ENCODE measurements at places on chromosomes 2 and 18.

DNA sequence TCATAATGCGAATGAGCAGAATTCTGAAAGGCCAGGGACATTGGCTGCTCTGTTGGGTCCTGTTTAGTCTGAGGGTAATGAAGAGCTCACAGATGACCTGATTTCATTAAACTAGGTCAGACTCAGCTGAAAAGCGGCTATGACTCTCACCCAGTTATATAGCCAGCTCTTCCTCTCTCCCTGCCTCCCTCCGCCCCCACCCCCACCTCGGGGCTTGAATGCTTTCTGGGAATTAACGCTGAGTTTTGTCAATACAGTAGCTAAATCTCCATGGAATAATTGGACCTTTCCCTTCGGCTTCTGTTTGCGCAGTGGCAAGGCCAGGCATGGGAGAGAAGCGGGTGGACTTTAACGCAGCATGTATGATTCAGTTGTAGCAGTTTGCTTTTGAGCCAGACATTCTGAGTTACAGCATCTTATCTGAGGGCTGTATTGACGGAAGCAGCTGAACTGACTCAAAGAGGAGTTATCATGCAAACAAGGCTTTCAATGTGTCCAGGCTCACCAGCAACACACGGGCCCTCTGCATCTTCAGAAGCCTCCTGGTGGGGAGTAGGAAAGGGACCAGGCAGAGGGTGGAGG, 110.6 kb downstream of the MYCN start:
- DNase-seq = no peak

DNA sequence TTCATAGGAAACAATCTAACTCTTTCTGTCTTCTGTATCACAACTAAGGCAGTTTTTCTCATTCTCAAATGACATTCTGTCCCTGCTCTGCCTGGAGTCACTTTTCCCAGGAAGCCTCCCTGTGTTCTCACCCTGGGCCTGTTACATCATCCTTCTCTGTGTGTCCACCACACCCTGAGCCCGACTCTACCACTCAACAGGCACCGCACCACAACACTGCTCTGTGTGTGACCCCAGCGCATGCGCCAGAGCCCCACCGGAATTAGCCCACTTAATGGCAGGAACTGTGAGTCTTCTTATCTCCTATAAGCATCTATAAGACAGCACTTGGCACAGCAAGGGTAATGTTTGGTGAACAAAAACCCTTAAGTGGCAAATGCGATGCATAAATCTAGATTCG, 32.3 kb downstream of the TGFBRAP1 start:
- DNase-seq = no peak

DNA sequence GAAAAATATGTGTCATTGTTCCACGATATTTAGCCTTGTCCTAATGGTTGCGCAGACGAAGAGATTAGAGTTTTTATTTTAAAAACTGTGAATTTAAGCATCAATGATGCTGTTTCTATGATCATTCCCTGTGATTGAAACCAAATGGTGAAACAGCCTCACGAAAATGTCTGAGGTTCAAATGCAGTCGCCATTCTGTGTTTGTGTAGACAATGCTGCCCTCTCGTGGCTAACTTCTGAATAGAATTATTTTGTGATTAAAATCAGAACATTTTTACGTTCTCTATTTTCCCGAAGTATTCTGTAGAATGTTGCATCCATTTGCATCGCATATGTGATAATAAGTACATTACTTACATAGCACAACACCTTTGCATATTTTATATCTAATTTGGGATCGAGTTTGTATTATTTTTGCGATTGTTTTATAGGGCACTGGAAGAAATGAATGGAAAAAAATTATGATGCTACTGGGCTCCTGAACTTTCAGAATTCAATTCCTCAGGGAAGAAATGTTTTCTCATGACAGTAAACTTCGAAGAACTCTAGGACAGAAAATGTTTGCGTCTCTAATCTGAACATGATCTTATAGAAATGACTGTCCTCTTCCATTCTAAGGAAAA, 54.8 kb upstream of the CREB1 start:
- peak; percentile 54 for DNase-seq

GRCh38 chr2:226932443-226932842, 96.6 kb downstream of the RHBDD1 start:
- no peak for DNase-seq

GRCh38 chr2:199452260-199452990, 5.3 kb downstream of the SATB2 start:
- no peak for DNase-seq

- peak; percentile 61 for DNase-seq
Measured at GRCh38 chr2:56009758-56010458, 86.3 kb upstream of the EFEMP1 start.

GRCh38 chr2:77395011-77395410, 127.2 kb downstream of the LRRTM4 start:
- no peak for DNase-seq

GRCh38 chr2:158464426-158465281, 7.9 kb downstream of the PKP4 start:
- peak; percentile 17 for DNase-seq

DNA sequence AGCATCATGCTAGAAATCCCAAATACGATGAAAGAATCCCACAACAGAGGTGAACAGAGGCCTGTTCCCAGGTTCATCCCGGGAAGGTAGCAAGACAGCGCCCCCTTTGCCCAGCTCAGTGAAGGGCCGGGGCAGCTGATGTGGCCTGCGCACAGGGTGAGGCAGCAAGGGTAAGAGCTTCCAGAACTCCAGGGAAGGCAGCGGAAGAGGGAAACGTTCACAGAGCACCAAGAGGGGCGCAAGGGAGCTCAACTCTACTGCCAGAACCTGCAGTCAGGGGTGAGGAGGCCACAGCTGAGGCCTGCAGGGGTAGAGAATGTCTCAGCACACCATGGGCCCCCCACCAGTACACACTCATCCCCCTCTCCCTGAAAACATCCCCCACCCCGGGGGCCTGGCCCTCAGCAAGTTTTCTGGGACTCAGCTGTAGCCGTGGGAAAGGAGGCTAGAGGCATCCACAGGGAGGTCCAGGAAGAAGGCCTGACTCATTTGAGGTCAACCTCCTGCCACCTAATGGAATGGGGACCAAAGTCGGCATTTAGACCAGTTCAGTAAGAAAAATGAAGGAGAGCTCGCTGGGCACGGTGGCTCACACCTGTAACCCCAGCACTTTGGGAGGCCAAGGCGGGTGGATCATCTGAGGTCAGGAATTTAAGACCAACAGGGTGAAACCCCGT, 95.6 kb upstream of the ASAP2 start:
- no peak for DNase-seq

DNA sequence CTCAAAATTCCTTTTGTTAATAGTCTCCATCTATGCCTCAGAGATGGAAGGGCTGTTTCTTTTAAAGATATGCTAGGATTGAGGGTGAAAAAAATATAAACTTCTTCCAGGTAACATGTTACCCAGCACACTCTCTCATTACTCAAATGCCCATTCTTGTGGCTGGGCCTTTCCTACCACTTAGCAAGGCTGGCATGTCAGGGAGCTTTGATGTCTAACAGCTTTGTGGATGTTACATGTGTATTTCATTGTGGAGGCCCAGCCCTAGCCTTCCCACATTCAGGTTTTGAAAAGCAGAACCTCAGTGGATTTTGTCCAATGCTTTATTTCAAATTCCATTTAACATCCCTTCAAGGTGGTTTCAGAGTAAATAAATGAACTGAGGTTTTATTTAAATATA, 191.4 kb downstream of the EPHA4 start:
- DNase-seq = no peak

- DNase-seq = no peak
Measured at GRCh38 chr2:108988796-108989713, at the start of gene EDAR. EDAR (minus strand) TSS chr2:108989220; CDS start chr2:108931014, 58,206 bp downstream.

DNA sequence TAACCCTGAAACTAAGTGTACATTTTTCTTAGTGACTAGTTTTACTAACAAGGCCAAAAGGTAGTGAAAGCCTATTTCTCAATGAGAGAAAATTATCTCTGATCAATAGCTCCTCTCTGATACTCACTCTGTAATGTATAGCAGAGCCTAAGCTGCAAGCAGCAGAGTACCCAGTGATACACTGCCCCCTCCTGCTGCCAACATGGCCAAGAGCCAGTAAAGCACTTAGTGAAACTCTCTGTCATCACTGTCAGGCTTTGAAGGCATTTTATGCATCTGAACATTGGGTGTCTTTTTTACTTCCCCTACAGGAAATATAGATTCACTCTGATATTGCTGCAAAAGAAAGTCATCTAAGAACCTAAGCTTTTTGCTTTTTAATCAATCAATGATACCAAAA, 784.1 kb upstream of the CDH7 start:
- DNase-seq = no peak

DNA sequence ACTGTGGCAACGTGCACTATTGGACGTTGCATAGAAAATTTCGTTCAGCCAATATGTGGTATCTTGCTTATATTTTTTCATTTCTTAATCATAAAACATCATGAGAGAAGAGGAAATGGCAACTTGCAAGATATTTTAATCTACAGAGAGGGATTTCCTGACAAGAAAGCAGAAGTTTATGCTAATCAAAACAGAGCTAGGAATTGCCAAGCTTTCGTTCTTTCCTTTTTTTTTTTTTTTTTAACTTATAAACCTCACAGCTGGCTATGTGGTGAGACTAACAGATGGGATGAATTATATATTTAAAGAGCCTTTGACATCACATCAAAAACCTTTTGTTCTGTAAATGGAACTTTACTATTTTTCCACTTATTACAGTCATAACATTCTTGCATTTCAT, 1136.9 kb upstream of the TMEFF2 start:
- DNase-seq = peak; percentile 30

DNA sequence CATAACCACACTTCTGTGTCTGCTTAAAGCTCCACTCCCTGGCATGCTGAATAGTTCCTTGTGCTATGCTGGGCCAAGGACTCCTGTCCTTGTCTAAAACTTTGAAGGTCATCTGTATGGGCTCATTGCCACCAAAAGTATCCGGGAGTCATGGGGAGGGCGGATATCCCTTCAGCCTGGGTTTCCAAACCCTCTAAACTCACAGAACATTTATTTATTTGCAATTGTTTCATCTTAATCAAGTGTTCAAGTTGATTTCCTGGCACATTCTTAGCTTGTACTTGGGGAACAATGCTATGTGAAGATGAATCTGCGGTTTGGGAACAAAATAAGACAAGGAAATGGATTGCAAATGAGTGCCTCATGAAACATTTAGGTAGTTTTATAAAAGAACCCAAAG, 1.8 kb downstream of the NOSTRIN start:
- DNase-seq = no peak

DNA sequence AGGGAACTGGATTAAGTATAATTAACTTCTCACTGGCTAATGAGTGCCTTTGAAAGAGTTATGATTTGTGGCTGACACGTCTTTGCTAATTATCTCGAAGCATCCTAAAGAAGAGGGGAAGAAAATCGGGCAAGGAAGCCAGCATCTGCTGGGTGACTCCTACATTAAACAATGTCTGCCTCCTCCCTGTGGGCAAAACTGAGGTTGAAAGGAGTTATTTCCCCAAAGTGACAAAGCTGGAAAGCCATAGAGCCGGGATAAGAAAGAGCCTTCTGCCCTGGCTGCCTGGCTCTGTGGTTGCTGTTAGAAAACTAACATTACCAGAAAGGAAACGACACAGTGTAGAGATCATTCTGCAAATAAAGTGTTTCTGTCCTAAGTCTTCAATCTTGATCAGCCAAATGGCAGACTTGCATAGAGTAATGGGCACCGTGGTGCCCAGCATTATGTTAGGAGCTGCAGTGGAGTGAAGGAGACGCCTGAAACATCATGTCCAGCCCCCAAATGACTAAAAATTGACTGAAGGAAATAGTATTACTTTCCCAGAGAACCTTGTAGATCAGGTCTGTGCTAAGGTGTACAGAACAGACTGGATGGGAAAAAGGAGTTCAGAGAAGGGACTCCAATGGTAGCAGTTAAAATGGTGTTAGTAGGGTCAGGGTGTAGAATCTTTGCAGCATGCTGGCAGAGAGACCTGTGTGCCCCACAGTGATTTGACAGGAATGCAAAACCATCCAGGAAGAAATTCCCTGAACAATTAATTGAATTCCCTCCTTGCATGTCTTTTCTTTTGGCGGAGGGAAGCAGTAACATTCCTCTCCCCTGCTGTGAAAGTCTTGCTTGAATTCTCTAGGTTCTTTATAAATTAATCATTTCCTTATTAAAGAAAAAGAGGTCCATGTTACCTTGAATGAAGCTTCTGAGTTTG, 44.4 kb downstream of the ALPK2 start:
- DNase-seq = peak; percentile 72

GRCh38 chr2:233424154-233424951, 70.1 kb downstream of the DGKD start:
- no peak for DNase-seq

DNA sequence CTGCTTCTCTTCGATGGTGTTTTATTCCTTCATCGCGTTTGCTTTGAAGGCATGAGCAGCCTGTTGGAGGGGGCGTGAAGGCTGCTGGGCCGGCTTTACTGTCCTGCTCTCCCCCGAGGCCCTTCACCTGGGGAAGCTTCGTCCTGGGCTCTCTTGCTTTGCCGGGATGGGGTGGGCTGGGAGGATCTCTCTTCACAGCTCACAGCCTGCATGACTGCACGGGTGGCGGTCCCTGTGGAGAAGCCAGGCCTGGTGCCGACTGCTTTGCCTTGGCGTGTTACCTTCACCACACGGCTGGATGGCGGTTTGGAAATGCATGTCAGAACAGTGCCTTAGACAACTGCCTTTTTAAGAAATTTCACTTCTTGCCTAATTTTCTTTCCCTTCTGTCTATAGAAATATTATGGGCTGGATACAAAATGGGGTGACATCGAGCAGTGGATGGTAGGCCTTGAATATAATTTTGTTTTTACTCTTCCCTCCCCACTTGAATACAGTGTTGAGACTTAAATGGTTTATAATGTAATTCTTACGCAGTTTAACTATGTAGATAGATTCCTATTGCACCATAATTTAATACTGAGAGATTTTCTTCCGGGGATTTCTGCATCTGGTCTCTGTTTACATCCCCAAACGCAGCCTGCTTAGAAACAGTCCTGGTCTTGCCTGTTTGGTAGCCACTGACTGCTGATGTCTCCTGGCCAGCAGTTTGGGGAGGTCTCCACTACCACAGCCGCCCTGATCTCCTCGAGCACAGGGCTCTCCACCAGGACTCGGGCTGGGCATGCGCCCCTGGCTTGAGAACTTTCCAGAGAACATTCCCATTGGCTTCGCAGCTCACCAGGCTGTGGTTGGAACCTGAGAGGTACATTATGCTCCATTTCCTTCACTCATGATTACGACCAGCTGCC, 81.0 kb upstream of the RBM44 start:
- no peak for DNase-seq

GRCh38 chr2:134276381-134277172, 22.7 kb downstream of the MGAT5 start:
- no peak for DNase-seq

GRCh38 chr2:232537079-232537478, 2.4 kb upstream of the CHRNG start:
- DNase-seq = no peak
